ENCODE measurements at places on chromosomes 2 and 18.

DNA sequence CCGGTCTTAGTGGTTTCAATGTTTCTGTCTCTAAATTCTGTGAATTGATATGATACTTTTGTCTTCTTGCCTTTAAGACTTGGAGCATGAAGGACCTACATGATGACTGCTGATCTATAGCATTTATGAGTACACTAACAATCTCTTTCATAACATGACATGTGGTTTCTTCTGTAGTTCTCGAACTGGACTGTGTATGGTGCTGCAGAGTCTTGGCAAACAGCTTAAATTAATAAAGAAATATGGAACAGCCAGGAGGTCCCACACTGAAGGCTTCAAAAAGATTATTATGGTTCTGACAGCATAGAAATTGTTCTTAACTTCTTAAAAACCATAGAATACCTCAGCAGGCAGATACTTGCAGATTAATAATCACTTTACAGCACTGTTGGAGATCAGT lies 145.0 kb downstream of the DCC start:
- DNase-seq = no peak

DNA sequence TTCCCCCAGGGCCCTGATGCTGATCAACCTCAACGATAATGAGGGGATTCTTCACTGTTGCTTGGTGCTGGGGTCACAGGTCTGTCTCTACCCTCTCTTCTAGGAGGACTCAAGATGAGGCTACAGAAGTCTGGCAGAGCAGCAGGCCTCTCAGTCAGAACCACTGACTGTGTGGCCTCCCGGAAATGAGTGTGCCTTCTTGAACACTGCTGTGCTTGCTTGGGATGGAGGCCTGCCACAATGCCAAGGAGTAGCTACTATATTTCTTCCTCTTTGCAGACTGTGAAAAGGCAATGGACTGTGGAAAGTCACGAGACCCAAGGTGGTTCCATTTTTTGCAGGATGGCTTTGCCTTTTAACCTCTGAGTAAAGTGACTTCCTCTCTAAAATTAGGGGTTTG lies 5.8 kb upstream of the HOXD1 start:
- DNase-seq = no peak

DNA sequence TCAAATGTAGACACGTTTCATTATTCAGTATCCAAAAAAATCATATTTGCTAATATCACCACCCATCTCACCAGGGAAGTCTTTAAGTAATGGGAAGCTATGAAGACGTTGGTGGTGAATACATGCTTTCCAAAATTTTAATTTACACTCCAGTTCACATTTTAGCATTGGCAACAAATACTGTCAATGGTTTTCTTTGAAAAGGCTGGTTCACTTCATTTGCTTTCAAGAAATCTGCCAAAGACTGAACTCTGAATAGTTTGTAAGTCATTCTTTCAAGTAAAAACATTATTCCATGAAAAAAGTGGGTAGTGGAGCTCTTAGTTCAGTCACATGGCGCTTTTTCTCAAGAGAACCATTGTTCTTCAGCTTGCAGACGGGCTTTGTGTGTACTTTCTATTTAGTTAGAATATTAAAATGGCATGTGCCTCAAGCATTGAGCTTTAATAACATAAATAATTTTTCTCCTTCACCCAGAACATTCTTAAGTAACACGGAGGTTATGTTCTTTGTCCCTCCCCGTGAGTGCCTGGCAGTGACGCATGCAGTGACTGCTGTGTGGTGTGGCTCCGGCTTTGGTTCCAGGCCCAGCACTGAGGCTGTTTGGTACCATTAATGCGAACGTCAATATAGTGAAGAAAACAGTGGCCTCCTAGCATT lies 300.0 kb upstream of the HDAC4 start:
- DNase-seq = no peak

- DNase-seq = no peak
These were observed at the start of gene TEKT4 for GRCh38 chr2:94871226-94872087. Gene TEKT4, plus strand, starts transcription at chr2:94871430. Its CDS starts 150 bp downstream, at chr2:94871580.

DNA sequence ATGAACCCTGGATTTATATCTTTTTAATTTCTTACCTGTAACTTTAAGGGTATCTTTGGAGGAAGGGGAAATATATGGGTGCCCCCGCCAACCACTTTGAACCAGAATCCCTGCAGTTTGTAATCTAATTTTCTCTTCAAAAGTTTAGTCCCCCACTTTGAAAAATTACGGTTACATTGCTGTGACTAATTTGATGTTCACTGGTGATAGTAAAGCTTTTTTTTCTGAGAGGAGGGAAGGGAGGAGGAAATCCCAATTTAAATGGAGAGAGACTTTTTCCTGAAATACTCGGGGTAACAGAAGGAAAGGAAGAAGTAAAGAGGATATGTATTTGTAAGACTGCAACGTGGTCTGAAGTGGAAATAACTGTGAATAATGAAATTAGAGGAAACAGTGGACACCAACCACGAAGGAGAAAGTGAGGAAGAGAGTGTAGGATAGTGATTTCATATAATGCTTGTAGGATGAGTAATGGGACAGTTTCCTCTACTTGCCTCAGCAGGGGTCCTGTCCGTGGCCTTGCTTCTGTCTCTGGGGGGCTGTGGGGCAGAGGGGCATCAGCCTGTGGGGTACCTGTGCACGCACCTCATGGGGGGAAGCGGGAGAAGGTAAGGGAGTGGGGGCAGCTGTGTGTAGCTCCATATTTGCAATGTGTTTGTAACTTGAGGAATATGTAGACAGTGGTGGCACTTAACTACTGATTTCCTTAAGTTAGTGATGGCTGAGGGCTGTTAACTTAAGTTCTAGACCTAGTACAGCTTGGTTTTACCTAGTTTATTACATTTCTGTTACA lies 161.1 kb downstream of the LTBP1 start:
- DNase-seq = no peak

DNA sequence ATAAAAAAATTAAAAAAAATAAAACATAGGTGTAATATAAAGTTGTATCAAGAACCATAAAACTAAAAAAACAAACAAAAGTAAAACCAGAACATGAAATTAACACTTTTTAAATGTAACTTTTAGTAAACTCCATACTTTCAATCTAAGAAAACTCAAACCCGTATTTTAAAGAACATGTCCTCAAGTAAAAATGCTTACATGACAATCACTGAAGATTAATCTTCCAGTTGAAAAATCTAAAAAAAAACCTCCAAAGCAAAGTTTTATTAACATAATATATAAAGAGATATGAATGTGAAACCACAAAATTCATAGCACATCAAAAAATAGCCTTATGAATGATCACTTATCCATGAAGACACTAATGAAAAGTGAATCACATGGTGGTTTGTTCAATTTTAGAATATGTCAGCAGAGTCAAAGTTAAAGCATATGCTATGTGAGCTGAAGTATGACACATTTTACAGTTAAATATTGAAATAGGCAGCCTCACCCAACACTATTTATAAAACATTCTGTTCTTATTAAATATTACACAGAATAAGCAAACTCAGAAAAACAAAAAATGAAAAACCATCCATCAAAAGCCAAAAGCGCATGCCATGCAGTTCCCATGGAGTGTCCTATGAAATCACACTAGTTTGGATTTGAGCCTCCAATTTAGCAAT lies 23.1 kb upstream of the CHAC2 start:
- no peak for DNase-seq

DNA sequence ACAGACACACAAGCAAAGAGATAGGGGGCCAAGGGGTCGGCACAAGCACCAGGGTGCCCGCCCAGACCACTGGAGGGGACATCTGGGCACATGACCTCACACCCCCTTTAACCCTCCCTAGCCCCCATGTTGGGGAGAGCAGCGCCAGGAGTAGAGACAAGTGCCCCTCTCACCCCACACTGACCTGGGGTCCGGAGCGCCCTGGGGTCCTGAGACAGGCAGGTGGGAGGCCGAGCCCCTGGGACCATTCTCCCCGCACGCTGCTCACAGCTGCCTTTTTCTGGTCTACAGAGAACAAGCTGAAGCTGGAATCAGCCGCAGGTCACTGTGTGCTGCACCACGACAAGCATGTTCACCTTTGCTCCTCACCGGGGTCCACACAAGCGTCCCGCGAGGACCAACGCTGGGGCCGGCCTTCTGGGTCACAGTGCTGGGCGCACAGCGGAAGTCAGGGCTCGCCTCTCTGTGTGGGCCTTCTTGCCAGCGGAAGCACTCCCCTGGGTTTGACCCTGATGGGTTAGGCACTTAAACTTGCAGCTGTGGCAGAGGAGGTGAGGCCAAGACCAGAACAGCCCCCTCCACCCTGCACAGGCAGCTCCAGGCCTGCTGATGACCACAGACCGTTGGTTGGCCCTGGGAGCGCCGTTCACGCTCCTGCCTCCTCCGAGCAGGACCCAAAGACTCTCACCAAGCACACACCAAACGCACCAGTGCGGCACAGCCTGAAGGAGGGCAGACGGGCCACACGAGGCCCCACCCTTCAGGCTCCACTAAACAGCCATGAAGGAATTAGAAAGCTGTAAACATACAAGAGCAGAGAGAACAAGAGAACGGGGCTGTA lies 275.3 kb downstream of the EIPR1 start:
- no peak for DNase-seq

GRCh38 chr2:203732953-203733510 lies 26.6 kb downstream of the CD28 start:
- DNase-seq = no peak

GRCh38 chr2:11559066-11559785 lies 25.4 kb downstream of the GREB1 start:
- no peak for DNase-seq

DNA sequence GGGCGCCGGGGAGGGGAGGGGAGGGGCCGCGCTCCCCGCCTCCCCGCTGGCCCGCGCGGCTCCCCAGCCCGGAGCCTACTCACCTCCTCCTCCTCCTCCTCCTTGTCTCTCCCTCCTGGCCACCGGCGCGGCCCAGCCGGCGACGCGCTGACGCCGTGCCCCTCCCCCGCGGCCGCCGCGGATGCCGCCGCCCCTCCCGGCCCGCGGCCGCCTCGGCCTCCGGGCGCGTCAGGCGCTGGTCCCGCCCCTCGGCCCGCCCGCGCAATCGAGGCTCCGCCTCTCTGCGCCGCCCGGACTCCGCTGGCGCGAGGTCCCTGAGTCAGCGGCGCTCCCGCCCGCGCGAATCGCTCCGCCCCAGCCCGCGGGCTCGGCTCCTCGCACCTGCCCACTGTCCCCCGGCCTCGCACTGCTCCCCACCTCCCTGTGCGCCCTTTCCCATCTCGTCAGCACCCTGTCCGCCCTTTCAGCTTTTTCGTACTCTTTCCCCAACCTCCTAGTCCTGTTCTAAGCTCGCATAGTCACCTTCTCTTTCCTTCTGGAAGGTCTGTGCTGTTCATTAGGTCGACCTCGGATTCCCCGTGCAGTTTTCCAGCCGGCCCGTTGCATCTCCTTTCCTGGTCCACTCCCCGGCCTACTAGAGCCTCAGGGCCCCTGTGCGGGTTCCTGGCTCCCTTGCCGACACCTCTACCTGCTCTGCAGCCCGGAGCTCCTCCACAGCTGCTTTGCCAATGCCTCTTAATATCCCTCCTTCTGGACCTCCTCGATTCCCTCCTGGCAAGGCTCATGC lies 187.4 kb downstream of the ZEB2 start:
- peak; percentile 87 for DNase-seq

GRCh38 chr2:112793449-112793978 lies 9.2 kb upstream of the IL1A start:
- no peak for DNase-seq

- no peak for DNase-seq
These were observed 658.4 kb downstream of the NYAP2 start for GRCh38 chr2:226057914-226058313.

- DNase-seq = no peak
These were observed 54.7 kb upstream of the HK2 start for GRCh38 chr2:74779265-74779558.

DNA sequence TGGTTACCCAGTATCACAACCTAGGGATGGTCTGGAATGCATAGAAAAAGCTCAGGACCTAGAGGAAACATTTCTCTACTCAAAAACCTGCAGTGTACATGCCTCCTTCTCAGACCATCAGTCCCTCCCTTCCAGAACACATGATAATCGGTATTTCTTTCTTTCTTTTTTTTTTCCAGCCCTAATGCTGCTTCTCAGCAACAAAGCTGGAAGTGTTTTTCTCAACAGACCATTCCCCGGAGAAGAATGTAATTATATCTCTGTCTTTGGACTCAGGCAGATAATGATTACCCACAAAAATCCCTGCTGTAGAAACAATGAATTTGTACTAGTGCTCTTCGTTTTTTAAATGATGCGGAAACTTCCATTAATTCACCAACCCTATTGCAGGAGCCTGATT lies 44.1 kb upstream of the NDUFV2 start:
- DNase-seq = no peak

GRCh38 chr2:139544186-139544851 lies 764.1 kb upstream of the NXPH2 start:
- DNase-seq = no peak
